ENCODE measurements at places on chromosomes 1 and 21. TPM values are rescaled to one million over a fixed set of nuclear protein-coding genes. Genes with fewer than 3 reads are reported as not detected.

DNA sequence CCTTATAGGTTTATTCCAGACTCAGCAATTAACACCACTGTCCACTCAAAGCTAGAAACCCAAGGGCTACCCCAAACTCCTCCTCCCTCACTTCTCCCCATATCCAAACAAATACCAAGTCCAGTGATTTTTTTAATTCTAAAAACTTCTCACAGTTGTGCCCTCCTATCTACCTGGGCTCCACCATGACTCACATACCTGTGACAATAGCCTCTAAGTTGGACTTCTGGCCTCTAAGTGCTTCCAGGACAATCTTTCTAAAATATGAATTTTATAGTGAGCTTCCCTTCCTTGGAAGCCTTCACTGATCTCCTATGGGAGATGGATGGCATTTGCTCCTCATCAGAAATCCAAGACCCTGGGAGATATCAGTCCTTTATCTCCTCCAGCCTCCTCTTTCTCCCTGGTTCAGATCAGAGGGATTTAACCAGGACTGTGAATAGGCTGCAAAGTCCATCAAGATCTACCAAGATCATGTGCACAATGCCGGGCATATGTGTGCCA lies 219.3 kb downstream of the TOMM20 start:
- DNase-seq = no peak

GRCh38 chr1:6485168-6486101 lies 6.0 kb downstream of the PLEKHG5 start:
- DNase-seq = no peak

GRCh38 chr1:40845895-40846294 lies 16.3 kb downstream of the CITED4 start:
- no peak for DNase-seq

GRCh38 chr1:23989263-23989662 lies 9.1 kb upstream of the SRSF10 start:
- DNase-seq = no peak

GRCh38 chr1:49465486-49466185 lies 558.1 kb downstream of the AGBL4 start:
- DNase-seq = no peak

- DNase-seq = no peak
Measured at GRCh38 chr1:38044221-38045215, 2.1 kb downstream of the POU3F1 start.

DNA sequence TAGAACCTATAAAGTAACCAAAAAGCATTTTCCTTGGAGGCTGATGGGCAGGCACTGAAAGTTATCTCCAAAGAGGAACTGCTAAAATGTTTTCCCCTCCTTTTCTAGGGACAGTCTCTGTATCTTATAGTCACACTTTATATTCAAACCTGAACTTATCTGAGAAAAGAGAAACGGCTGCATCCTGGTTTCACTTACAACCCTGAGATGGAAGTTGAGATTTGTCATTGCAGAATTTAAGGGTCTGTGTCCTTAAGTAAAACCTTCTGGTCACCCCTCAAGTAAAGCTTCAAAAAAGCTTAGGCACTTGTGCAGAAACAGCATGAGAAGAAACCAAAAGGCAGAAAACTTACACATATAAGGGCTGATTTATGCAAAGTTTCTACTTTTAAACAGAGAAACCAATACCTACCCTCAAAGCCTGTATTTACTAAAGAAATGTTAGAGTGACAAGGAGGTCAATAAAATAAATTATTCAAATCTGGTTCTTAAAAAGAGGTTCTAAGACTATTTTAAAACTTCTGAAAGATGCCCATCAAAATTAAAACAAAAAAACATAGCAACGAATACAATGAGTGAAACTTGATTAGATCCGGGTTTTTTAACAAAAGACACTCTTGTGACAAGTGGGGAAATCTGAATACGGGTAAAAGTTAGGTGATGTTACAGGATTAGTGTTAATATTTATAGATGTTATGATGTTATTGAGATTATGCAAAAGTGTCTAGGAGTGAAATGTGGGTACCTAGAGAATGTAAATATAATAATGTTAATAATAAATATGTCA lies 9.9 kb downstream of the CD58 start:
- DNase-seq = no peak

- DNase-seq = no peak
Measured at GRCh38 chr1:114558544-114558943, 22.9 kb downstream of the BCAS2 start.

- no peak for DNase-seq
Measured at GRCh38 chr1:108199201-108199691, 897 bp downstream of the SLC25A24 start.

- DNase-seq = no peak
Measured at GRCh38 chr1:66243548-66244130, 290.3 kb upstream of the SGIP1 start.

- no peak for DNase-seq
Measured at GRCh38 chr1:212234431-212235395, 50.5 kb upstream of the PPP2R5A start.

DNA sequence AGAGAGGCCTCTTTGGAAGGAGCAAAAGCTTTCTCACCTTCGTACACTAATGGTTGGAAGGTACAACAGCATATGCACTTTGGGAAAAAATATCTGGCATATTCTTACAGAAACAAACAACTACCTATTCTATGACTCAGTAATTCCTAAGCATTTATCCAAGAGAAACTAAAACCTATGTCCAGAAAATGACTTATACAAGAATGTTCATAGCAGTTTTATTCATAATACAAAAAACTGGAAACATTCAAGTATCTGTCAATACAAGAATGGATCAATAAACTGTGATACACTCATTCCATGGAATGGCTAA lies 8.2 kb downstream of the NBPF1 start:
- no peak for DNase-seq

- DNase-seq = no peak
Measured at GRCh38 chr1:99115231-99115630, 110.6 kb upstream of the PLPPR5 start.

DNA sequence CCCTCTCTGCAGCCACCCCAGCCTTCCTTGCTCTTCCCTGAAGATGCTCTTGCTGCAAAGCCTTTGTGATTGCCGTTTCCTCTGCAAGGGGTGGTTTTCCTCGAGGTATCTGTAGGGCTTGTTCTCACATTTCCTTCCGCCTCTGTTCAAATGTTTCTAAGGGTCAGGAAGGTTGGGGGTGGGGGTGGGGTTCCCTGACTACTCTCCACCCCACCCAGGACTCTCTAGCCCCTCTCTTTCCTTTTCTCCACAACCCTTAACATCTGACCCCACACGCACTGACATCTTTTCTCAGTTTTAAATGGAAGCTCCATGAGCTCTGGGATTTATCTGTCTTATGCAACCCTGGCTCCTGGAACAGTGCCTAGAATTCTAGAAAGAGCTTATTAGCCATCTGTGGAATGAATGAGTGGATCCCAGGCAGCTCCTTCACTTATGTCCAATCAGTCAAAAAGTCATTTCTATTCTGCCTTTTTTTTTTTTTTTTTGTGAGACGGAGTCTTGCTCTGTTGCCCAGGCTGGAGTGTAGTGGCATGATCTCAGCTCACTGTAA lies 27.3 kb upstream of the ZNF362 start:
- peak; percentile 53 for DNase-seq

CCDC28B gene
- total RNA-seq = 2.1 TPM

TMEM269 gene
- 0.18 TPM for total RNA-seq

NR1I3 gene
- total RNA-seq = not detected

SIPA1L2 gene
- total RNA-seq = 35.6 TPM

TCEA3 gene
- 50.2 TPM for total RNA-seq

FAM167B gene
- total RNA-seq = 8.3 TPM

IGSF5 gene
- total RNA-seq = 2.0 TPM

All from ureter (tissue), 1 donor.